Psoas muscle (tissue), 8 donors: ENCODE measurements at places on chromosomes 3 and 15. TPM values are rescaled to one million over a fixed set of nuclear protein-coding genes. Genes with fewer than 3 reads are reported as not detected.

GRCh38 chr15:34804113-34804512, 8.8 kb upstream of the ACTC1 start:
- no peak for DNase-seq

CHRNA3 gene
- 0.01 TPM for polyA plus RNA-seq

LYSMD2 gene
- 9.7 TPM for polyA plus RNA-seq

DNA sequence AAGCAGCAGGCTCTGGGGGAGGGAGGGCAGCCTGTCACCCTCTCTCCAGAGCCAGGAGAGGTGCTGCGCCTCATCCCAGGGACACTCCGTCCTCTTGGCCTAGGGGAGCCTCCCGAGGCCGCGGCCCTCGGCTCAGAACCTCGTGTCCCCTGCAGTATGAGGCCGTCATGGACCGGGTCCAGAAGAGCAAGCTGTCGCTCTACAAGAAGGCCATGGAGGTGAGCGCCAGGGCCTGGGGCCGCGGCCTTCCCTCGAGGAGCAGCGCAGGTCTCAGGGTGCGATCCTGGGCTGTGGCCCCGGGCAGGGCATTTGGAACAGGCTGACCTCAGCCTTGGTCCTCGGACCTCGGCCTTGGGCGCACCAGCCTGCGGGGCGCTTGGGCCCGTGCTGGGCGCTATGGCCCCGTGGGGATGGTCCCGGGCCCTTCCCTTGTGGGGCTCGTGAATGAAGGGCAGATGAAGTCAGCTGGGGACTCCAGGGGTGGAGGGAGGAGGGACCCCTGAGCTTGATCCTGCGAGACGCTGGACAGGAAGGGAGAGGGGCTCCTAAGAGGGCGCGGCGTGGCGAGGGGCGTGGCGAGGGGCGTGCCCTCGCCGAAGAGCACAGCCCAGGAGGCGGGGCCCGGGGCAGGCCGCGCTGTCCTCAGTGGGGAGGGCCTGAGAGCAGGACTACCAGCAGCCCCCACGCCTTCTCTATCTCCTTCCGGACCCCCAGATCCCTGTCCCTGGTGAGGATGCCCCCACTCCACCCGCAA, 32.9 kb downstream of the PSTPIP1 start:
- DNase-seq: no peak

DNA sequence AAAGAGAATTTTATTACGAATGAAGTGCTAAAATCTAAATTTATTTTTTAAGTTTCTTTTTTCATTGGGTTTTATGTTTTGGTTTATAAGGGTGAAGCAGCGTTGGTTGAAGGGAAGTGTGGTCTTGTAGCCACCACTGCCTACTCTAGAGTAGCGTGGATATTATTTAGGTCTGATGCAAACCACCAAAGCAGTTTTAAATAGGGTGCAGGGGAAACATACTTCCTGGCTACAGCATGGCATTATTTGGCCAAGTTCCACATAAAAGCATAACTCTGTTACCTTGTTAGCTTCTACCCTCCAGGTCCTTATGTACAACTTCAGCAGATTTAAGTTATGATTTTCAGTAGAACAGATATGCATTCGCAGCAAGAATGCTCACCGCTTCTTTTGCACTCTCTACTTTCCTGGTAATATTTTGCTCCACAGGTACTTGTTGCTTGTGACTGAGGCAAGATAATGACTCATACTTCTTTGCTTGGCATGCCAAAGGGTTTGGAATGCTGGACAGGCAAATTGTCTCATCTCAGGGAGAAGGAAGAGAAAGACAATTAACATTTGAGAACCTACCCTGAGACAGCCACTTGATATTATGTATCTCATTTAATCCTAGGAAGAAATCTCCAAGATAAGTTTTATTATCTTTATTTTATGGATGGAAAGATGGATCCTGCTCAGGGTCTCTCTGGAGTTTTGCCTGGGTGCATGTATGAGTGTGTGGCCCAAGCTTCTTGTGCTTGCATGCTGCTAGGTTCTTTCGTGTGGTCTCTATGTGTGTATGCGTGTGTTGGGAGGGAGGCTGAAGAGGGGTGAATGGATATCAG, 5.4 kb downstream of the TGFBR2 start:
- no peak for DNase-seq

GRCh38 chr3:164479406-164479805, 598.9 kb downstream of the SI start:
- DNase-seq: no peak

PAQR9 gene
- 5.8 TPM for polyA plus RNA-seq

DNA sequence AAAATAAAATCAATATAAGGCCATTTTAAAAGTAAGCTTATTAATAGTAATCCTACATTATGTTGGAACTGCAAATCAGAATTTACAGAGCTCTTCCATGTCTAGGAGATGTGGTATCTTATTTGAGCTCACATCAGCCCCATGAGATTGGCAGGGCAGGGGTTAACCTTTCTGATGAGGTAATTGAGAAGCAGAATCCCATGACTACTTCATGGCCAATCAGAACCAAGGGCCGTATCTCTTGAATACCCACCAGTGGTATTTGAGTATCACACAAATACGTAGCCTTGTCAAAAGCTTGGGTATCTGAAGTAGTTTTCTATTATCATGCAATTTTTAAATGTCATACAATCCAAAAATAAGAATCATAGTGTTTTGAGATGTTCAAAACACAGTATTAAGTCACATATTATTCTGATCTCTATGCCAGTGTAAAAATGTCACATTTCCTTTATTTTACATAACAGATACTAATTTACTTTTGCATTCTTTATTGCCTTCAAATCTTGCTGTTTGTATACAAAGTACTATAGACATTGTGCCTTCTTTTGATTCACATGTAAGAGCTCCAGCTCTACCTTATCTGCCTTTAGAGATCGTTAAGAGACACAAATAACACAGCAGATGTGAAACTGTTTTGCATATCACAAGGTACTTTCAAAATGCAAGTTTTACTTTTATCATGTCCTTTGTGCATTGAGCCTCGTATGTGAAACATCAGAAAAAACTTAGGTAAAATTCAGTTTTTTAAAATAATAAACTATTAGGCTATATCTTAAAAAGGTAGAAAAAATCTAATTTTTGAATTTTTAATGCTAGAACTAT, 251.7 kb upstream of the GOLGA6L4 start:
- DNase-seq: no peak

DNA sequence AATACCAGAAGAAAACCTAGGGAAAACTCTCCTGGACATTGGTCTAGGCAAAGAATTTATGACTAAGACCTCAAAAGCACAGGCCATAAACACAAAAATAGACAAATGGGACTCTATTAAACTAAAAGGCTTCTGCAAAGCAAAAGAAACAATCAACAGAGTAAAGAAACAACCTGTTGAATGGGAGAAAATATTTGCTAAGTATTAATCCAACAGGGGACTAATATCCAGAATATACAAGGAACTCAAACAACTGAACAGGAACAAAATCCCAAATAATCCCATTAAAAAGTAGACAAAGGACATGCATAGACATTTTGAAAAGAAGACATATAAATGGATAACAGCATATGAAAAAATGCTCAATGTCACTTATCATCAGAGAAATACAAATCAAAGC, 6.9 kb upstream of the ACVR2B start:
- no peak for DNase-seq

ZIC4 gene
- 0.10 TPM for polyA plus RNA-seq

DNA sequence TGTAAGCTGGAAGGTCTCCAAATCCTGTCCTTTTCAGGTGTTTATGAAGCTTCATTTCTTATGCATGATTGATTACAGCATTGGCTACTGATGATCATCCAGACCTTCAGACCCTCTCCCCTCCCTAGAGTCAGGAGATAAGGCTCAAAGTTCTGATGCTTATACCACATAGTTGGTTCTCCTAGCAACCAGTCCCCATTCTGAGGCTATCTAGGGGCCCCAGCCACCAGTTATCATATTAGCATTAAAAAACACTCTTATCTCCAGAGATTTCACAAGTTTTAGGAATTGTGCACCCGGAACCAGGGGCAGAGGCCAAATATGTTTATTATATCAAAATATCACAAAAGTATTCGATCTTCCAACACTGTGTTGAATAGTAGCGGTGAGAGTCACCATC, 953.1 kb downstream of the FHIT start:
- DNase-seq: no peak

DNA sequence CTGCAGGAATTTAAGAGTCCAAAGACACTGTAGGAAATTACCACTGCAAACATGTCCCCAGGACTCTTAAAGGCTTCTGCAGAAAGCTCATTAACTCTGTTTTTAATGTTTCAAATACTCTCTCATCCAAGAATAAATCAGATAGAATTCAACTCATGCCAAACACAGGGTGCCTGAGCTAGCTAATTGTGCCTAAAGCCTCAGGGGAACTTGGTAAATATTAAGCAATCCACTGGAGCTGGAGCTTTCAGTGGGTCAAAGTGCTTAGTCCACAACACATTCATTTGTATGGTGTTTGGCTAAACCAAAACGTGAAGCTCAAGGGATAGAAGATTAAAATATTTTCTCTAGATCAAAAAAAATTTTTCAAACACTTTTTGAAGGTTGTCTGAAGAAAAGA, 131.4 kb downstream of the THRB start:
- no peak for DNase-seq

DNA sequence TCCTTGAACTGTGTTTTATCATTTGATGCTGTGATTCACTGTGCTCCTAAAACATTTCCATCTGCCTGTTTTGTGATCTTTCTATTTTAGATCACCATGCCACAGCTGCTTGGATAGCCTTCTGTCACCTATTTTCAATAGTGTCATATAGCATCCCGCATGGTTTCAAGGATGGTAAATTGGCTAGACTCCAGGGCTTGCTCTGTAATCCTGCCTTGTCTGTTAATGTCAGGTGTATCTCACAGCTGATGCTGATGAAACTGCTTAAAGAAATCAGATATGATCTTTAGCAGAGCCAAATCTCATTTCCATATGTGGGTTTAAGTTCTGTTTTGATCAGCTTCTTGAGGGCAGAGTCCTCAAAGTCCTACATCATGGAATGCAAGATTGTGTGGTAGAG, 182.2 kb downstream of the UBE2E2 start:
- DNase-seq: no peak

DNA sequence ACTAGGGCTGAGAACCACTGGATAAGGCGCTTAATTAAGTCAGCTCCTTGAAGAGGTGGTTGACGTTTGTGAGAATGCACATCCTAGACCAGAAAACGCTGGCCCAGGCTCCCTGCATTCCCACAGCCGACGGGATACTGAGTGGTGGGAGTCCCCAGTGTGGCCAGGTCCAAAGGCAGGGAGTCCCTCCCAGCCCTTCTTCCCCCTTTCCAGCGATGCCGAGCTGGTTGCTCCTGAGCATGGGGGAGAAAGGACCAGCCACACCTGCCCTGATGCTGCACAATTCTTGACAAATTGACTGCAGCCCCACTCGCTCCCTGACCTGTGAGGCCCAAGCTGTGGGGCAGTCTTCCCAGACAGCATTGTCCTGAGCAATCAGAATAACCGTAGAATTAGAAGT, 79.5 kb upstream of the PXYLP1 start:
- no peak for DNase-seq

DNA sequence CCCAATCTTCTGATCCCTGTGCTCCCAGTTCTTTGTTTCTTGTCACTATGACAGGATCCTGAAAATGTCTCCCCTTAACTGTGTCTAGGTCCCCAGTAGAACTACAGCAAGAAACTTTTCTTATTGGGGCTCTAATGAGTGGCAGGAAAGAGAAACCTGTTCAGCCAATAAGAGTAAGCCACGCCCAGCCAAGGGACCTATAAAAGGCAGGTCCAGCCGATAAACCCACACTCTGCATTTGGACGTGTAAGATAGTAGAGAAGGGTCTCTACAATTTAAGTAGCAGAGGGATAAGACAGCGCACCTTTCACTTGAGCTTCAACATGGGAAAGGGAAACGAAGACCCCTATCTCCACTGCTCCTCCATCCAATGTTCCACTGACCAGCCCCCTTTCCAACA, 149.9 kb downstream of the LMLN start:
- DNase-seq: no peak

DNA sequence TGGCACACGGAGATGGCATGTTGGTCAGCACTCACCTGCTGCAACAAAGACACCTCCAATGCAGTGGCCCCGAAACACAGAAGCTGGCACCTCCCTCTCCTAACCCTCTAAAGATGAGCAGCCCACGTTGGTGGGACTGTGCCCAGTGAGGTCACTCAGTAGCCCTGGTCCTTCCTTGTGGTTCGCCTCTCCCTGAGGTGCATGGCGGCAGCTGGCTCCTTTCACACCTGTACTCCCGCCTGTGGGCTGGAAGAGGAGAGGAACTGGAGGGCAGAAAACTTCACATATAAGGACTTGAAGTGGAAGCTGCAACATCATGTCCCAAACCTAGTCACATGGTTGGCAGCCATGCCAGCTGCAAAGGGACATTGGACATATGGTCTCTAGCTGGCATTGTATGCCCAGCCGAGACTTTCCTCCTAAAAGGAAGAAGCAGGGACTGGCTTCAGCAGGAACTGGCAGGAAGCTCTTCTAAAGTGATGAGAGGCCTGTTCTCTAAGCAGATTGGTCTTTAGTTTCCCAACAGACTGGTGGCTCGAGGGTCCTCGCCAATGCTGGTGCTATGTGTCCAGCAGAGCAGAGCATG, 10.8 kb upstream of the C3orf22 start:
- no peak for DNase-seq

- no peak for DNase-seq
Observed at GRCh38 chr15:35720019-35720418, 174.1 kb upstream of the DPH6 start.

DNA sequence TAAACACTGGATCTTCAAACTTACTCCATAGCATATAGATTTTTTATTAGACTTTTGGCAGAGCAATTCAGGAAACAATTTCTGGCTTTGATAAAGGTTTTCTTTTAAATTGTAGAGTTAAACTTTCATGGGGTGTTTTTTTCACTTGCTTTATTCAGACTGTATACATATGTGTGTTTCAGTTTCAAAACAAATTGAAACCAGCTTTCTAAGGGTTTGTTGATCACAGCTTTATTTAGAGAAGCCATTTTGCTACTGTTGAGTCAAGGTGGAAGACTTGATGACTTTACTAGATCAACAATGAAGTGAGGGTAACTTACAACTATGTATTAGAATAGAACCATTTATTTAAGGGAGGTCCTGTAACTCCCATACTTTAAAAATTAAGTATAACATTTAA, 6.2 kb downstream of the UBE2E1 start:
- DNase-seq: no peak

COX17 gene
- 330 TPM for polyA plus RNA-seq

DNA sequence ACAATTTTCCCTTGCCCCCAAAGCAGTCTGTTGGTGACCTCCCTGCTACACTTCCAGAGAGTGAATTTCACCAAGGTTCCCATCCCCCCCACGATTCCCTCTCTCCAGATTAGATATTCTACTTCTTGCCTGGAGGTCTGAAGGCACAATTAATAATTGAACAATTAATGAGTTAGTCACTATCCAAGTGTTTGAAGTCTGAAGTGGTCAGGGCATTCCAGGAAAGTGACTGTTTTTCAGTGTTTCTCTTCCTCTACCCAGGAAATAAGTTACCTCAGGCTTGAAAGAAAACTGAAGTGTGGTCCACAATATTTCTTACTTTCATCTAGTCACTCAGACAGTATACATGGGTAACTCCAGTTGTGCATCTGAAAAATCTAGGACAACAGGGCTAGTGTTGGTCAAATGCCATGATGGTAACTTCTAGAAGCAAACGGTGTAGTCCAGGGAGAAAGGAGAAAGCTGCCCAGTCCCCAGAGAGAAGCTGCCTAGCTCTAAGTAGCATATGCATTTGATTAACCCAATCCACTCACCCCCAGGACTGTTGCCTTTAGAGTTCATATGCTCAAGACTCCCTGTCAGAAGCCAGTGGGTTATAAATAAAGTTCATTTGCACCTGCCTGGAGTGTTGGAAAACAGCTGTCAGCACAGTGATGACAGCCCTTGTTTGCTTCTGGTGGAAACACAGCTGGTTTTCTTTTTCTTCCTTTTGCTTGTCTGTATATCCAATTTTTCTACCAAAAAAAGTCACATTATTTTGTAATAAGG, 2.3 kb upstream of the TM4SF4 start:
- no peak for DNase-seq
